Hematopoietic multipotent progenitor cell treated with erythropoietin and hydrocortisone succinate and interleukin-3 and kit ligand, for 6 days (in vitro differentiated cells): ENCODE measurements at places on chromosomes 1 and 21.

DNA sequence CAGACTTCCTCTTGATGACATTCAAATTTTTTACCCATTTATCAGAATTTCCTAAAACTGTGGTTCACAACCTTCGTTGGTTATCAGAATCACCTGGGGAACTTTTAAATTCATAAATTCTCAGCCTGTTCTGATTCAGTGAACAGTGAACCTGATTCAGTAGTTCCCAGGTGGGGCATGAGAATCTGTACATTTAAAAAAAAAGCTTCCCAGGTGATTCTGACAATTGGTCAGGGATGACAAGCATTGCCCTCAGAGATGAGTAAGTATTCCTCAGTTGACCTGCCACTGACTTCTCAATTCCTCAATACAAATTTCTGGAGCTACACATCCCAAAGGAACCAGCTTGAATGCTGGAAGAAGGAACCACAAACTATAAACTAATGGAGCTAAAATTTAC lies 23.5 kb upstream of the CR2 start:
- DNase-seq: no peak

GRCh38 chr1:94259635-94260289 lies 22.4 kb upstream of the ARHGAP29 start:
- DNase-seq: no peak

GRCh38 chr21:35510294-35510693 lies 461.2 kb upstream of the RUNX1 start:
- no peak for DNase-seq

DNA sequence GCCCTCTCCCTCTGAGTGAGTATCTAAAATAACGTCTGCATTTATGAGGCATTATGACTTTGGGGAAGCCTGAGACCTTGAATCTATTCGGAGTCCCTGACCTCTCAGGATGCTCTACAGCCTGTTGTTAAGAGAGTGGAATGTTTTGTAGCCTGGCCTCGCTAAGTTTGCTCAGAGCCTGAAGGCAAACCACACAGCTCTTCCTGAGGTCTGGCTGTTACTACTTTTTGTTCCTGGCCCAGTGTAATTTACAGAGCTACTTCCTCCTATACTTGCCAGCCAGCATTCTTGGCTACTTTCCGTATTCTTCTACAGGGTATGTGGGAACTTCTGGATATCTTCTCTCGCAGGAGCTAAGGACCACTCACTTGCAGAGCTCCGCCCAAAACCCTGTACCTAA lies 3.6 kb upstream of the ZMYM4 start:
- DNase-seq: peak; percentile 44

- DNase-seq: no peak
These were observed 87.9 kb upstream of the SERTAD4 start for GRCh38 chr1:210144736-210145135.

- no peak for DNase-seq
These were observed 14.3 kb upstream of the GPR52 start for GRCh38 chr1:174433451-174433850.

DNA sequence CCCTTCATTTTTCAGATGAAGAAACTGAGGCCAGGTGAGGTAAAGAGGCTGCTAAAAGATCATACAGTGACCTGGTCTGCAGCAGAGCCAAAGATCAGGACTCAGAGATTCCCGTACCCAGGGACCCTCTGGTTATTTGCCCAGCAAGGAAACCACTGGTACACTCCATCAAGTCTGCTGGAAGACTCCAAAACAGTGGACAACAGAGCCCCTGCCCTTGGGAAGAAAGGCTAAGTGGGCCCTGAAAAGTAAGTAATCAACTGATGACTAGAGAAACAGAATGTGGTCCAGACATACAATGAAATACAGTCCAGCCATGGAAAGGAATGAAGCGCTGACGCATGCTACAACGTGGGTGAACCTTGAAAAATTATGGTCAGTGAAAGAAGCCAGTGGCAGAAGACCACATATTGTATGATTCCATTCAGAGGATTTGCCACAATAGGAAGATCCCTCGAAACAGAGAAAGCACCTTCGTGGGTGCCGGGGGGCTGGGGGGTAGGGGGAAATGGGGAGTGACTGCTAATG lies 106.4 kb downstream of the ETS2 start:
- DNase-seq: no peak

DNA sequence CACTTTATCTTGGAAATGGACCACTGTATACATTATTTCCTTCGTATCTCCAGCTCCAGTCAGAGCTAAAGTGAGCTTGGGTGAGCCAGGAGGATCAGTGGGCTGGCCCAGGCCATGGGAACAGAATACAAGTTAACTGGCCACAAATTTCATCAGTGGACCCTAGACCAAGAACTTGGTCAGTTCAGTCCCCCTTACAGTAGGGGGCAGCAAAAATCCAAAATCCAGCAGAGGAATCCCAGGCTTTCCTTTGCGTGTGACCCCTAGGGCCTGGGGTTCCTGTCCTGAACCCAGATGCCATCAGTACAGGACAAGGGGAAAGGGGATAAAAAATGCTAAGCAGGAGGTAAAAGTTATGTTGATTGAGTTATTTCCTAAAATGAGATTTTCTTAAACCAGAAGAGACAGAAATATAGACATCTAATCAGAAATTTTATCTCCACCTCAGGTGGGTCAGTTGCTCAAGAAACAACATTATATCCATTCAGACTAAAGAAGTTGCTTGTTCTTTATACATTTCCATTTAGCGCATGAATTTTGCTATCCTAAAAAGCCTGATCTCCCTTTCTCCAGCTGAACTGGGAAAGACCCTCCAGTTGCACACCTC lies 24.1 kb upstream of the LCE5A start:
- peak; percentile 7 for DNase-seq

DNA sequence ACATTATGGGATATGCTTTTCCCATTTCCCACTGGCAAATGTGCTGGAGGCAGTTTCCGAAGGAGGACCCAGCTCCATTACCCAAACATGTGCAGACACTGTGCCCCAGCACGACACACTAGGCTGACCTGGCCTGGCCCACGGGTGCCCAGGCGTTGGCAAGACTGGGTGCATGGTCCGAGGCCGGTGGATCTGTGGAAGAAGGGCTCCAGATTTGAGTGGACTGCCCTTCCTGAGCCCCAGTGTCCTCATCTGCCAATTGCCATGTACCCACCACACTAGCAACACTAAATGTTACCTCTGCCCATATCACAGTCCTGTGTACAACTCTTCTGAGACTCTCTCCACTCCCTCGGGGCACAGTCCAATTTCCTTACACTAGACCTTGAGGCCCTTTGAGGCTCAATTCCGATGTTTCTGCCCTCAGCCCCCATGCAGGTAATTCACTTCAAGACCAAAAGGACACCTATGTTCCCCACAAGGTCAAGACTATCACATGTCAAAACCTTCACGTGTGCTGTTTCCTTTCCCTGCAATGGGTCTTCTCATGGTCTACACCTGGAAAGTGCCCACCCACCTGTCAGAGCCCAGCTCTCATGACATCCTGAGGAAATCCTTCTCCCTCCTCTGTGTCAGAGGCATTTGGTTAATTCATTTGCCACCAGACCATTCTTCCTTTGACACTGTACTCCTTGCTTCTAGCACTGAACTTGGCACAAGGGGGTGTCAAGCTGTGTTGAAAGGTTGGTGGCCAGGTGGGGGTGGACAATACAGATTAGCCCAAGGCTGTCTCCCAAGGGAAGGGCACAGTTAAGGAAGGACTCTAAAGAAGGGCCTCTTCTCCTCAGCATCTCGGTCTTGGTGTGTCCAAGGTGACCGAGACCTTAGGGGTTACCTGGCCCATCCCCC lies 124.9 kb downstream of the DMRTB1 start:
- DNase-seq: no peak

GRCh38 chr1:218546314-218546713 lies 201.2 kb downstream of the TGFB2 start:
- no peak for DNase-seq

GRCh38 chr1:20521960-20522861 lies 14.3 kb upstream of the MUL1 start:
- DNase-seq: peak; percentile 86

DNA sequence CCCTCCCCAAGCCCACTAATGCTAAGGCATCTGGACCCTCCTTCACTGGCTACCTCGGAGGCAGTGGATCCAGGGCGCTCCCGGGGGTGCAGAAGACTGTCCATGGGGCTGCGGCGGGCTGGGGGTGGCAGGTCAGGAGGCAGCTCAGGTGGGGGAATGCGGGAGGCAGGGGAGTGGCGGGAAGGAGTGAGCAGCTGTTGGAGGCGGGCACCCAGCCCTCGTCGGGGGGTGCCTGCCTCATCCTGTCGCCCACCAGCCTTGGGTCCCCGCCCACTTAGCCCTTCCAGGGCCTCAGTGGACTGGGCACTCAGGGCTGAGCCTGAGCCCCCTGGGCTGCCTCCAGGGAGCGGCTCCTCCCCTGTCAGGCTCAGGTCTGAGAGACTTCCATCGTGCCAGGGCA lies 10.7 kb upstream of the GATAD2B start:
- DNase-seq: no peak

DNA sequence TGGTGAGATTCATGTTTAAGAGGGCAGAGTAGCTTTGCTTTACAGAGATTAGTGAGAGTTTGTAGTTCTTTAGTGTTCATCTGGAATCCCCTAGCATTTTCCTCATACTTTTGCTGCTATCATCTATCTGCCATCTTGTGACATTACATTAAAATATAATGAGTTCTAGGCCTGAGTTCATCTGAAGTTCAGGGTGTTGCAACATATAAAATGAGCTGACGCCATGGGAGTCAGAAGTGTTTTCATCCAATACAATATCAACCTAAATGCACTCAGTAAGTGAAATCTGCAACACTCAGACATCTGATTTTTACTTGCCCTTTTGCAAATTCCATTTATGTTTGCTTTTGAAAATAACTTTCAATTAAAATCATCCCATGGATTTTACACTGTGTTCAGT lies 153.8 kb downstream of the NTNG1 start:
- no peak for DNase-seq

DNA sequence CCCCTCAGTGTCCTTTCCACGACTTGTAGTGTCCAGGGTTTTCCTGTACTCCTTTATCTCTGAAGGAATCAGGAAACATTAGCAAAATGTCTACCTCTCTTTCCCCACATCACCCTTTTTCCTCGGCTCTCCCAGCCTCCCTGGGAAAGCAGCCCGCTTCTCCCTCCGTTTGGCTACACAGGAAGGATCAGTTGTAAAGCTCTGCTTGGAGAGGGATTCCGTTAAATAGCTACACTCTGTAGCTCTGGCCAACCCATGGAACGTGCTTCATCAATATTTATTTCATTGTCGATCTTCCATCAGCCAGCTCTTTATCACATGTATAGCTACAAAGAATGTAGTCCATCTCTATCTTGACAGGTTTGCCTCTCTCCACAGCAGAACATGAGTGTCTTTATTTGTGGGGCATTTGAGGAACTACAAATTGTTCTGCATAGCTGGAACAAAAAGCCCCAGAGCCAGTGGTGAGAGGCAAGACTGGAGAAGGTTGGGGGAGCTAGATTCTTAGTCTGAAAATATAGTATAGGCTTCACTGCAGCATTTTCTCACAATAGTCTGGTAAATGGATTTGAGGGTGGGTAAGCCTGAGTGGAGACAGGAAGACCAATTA lies 191.8 kb downstream of the SLC35F3 start:
- DNase-seq: no peak

- no peak for DNase-seq
These were observed 243.4 kb downstream of the TRABD2B start for GRCh38 chr1:47753808-47754207.

GRCh38 chr1:74478979-74479378 lies 33.4 kb downstream of the LRRC53 start:
- no peak for DNase-seq

GRCh38 chr1:26915204-26915842 lies 1.5 kb upstream of the NR0B2 start:
- DNase-seq: no peak

GRCh38 chr1:224540535-224540934 lies 75.6 kb upstream of the CNIH3 start:
- no peak for DNase-seq

DNA sequence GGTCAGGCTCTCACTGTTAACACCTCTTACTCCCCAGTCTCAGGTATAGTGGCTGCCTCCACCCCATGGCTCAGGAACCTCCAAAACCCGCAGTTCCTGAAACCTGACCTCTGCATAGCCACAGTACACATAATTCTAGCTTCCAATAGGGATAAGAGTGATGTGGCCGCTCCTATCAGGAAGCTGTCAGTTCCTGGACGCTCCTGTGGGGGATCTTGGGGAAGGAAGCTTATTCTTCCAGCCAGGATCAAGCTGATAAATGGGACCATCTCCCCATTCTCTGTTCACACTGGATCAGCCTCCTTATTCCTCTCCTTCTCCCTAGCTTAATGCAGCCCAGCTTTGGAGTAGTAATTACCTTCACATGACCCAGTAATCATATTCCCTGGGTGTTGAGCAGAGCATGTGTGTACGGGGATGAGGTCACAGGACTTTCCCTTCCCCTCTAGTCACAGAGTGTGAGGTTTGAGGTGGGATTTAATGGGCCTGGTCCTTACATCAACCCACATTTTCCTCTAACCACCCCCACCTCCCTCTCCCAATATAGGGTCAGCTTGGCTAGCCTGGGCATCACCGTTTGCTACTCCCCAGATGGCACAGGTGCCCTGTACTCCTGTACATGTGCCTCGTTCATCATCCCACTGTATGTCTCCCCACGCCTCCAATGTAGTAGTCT lies 7.0 kb upstream of the POU3F1 start:
- DNase-seq: no peak

- peak; percentile 21 for DNase-seq
These were observed 285.0 kb upstream of the NR5A2 start for GRCh38 chr1:199742547-199742946.

GRCh38 chr1:55445416-55445815 lies 230.3 kb upstream of the USP24 start:
- DNase-seq: no peak

DNA sequence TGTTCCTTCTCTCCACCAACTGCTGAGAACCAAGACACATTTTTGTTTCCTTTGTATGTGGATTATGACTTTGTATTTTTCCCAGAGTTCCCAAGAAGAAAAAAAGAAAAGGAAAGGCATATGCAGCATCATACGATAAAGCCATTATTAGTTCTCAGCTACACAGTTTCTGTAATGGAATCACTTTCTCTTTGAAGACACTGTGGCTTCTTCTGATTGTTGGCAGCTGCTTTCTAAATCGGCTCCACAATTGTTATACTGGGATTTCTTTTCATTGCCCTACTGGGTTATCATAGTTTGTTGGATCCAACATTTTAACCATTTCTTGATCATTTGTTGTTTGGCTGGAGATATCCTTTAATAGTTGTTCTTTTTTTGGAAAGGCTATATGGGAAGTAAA lies 89.5 kb upstream of the HIVEP3 start:
- DNase-seq: no peak

- DNase-seq: no peak
These were observed 27.4 kb upstream of the PWP2 start for GRCh38 chr21:44079846-44080245.

GRCh38 chr21:33542640-33543504 lies at the start of gene SON:
TSS of gene SON (plus strand) at chr21:33543038. CDS start at chr21:33543093, 55 bp downstream.
- DNase-seq: peak; percentile 99

DNA sequence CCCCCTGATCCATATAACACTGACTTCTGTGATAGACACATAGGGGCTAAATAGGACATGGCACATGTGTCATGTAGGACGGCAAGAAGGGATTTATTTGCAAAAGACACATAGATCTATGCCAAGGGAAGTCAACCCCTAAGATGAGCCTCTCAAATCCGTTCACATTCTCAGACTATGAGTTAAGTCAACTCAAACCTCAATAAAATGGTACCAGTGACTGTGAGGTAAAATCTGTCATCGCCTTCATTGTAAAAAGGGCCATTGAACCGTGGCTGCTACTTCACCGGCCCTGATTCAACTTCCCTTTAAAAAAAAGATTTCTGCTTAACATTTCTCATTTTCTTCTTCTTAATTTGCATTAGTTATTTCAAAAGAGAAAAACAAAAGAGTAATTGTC lies 144.0 kb downstream of the ZNF281 start:
- DNase-seq: no peak

GRCh38 chr1:29050166-29050565 lies 73.5 kb downstream of the TMEM200B start:
- no peak for DNase-seq

GRCh38 chr1:183720028-183720427 lies 66.9 kb upstream of the APOBEC4 start:
- no peak for DNase-seq
